ENCODE measurements at places on chromosomes 6 and 20.

GRCh38 chr20:2698186-2698817 is 5.7 kb downstream of the EBF4 start:
- DNase-seq = no peak

GRCh38 chr6:40671001-40671693 is 84.0 kb upstream of the LRFN2 start:
- DNase-seq = no peak

GRCh38 chr20:58243653-58244410 is 15.4 kb upstream of the ANKRD60 start:
- no peak for DNase-seq

DNA sequence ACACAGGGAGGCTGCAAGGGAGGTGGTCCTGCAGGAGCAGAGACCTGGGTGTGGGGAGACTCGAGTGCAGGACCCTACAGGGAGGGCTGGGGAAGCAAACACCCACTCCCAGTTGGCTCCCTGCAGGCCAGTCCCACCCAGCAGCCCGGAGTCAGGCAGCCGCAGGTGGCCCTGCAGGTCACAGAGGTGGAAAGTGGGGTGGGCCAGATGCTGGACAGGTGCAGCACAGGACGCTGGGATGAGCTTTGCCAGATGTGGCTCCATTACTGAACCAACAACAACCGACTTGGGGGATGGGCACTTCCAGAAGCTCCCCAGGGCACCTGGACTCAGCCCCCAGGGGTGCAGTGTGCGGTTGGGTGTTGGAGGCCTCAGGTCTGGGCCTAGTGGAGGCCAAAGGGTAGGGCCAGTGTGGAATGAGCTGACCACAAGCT is 26.6 kb upstream of the MYT1 start:
- no peak for DNase-seq

- no peak for DNase-seq
Measured at GRCh38 chr6:55286824-55287223, 40.4 kb upstream of the GFRAL start.

- DNase-seq = no peak
Measured at GRCh38 chr6:11142296-11143027, 30.9 kb upstream of the ERVFRD-1 start.

GRCh38 chr6:111709615-111710398 is 104.1 kb upstream of the TRAF3IP2 start:
- DNase-seq = peak; percentile 58

GRCh38 chr6:159952289-159953005 is 16.4 kb upstream of the IGF2R start:
- DNase-seq = no peak

- no peak for DNase-seq
Measured at GRCh38 chr20:2333821-2334220, 38.0 kb downstream of the TGM3 start.
